ENCODE measurements at places on chromosomes 2 and 18.

GRCh38 chr2:44972771-44973535, 31.5 kb downstream of the SIX3 start:
- no peak for DNase-seq

DNA sequence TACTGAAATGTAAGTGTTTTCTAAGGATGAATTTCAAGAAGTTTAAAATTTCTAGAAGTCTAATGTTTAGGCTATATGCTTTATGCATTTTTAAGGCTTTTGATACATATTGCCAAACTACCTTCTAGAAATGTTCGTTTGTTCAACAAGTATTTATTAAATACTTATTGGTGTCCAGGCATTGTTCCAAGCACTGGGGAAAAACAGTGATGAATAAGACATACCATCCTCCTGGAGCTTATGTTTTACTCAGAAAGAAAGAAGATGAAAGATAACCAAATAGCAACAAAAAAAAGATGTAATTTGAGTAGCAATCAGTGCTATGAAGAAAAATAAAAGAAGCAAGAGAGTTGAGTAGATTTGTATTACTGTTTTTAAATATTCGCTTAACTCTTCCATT, 692.9 kb downstream of the SLC4A3 start:
- DNase-seq = no peak

- DNase-seq = no peak
Observed at GRCh38 chr18:3329471-3329870, 67.5 kb downstream of the MYL12B start.

DNA sequence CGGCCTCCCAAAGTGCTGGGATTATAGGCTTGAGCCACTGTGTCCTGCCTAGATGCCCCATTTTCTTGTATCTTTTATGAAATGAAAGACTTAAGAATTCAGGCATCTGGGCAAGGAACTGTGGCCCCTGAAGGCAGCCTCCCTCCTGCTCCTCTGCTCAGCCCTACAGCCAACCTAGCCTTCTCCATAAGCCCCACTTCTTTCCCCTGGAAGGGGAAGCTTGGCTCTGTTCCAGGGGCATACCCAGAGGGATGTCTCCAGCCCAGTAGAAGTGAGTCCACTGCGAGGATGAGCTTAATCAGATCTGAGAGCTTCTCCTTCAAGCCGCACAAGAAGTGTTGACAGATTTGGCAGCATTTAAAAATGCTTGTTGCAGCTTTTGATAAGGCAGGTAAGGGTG, 39.7 kb downstream of the RHOB start:
- DNase-seq = no peak

DNA sequence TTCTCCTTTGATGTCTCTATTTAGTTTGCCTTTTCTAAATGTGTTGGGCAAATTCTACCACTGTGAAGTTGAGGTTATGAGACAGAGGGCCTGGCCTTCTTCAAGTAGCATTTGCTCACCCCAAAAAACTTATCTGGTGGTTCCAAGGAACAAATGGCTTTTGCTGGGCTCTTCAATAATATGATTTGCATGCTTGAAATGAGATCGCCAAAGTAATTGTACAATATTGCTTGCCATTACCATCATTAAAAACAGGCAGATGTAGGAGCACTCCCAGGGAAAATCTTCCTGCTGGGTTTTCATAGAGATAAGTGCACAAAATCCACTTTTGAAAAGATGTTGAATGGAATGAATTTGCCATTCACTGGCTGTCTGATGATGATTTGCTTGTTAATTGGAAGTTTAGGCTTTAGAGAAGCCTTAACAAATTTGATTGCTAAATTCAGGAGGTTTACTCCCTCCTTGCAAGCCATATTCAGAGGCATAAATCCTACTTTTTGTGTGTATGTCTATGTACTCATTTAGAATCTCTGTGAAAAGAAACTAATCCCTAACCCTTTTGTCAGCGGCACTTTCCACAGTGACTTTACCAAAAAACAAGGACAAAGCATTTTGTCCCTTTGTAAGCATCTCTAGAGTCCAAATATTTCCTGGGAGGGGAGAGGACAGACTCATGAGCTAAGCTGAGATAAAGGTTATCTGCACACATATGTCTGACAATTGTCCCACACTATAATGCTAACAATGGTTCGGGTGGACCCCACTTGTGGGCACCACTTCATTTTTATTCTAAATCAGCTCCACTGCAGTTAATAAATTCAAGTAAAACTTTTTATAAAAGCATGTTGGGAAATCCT, 240.8 kb upstream of the PIK3C3 start:
- no peak for DNase-seq

DNA sequence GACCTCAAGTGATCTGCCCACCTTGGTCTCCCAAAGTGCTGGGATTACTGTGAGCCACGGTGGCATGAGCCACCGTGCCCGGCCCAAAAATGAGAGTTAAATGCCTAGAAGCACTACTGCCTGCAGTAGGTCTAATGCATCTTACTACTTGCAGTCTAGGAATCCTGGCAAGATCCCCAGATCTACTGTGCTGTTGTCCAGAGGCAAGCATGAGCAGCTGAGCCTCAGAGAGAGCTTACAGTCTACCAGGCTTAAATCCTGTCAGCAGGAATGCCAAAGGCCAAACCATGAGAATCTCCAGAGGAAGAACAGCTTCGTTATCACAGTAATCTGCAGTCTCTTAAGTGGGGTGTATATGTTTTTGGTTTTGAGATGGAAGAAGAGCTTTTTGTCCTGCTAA, 54.4 kb downstream of the XRCC5 start:
- DNase-seq = no peak

DNA sequence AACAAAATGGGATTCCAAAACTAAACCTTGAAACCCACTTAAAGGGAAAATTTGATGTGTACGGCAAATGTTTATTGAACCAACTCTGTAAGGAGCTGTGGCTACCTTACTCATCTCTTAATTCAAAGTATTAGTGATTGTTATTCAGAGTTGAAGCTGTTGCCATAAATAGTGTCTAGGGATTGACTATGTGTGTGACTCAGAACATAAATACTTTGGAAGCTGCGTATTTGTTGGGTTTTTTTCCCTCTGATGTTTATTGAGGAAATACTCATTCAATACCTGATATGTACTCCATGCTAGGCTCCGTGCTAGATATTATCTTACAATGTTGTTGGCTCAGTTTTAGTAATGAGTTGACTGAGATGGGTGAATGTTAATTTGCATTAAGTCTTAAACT, 90.4 kb downstream of the PTRHD1 start:
- peak; percentile 71 for DNase-seq

GRCh38 chr2:227608561-227609338, 5.9 kb downstream of the SCYGR3 start:
- DNase-seq = no peak

DNA sequence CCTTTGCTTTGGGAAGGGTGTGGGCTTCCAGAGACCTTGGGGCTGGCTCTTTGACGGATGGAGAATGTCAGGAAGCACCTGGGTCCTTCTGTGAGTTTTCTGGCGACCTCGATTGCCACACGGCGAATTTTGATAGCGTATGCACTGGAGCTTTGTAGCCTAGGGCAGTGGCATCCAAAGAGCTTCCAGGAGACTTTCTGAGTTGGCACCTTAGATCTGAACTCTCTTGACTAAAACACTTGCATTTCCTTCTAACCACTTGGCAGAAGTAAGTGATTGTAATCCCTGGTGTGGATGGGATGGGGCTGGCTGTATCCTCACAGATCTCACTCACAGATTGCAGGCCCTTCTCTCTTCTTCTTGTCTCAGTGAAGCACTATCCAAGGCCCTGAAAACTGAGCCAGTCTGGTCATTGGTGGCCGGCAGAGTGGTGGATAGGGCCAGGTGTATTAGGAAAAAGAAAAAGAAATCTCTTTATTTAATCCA, 7.8 kb downstream of the RNF144A start:
- no peak for DNase-seq

DNA sequence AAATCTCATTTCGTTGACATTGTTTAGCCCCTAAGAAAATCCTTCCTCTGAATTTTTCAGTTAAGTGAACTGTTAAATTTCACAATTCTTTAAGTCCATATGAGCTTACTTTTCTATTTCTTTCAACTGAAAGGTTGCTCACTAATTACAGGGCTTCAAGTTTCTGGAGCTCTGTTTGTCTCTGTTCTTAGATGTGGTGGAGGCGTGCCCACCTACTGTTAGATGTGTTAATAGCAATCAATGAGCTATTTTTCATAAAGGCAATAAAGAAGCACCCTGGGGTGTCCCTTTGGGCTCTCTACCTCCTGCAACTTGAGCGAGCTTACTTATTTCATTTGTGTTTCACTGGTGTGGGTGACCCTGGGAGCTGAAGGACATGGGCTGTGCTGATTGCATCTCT, 25.0 kb downstream of the CREG2 start:
- no peak for DNase-seq

- peak; percentile 70 for DNase-seq
Observed at GRCh38 chr2:45699032-45699658, 47.7 kb downstream of the PRKCE start.

DNA sequence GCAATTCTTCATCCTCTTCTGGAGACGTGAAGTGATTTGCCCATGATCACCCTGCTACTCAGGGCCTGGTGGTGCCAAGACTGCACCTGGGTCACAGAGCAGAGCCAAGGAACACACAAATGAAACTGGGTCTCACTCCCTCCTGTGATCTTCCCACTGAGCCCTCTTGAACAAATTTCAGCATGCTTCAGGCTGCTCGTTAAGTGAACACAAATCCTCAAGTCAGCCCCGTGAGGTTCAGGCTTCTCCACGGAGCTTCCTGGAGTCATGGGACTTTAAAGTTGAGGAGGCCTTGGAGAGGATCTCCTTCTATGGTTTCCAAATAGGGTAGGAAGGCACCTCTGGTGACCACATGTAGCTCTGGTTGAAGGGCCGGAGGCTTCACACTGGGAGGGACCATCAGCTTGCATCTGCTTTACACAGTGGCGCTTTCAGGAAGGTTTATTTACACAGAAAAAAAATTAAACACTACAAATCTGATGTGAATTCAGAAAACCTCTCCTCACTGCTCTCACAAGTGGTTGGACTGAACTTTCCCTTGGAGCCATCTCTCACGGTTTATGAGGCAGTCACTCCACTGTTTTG, 255.4 kb downstream of the LOXHD1 start:
- DNase-seq = no peak

DNA sequence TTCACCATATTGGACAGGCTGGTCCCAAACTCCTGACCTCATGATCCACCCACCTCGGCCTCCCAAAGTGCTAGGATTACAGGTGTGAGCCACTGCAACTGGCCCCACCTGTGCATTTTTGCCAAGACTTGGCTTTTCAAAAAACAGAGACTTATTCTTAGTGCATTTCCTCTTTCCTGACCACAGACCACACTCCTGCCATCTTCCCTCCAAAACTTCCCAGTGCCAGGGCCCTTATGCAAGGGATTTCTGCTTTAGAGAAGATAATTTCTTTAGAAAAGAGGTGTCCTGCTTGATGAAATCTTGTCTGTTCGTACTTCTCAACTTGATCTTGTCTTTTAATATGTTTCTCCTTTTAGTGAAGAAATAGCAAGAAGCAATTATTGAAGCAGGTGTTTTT, 98.8 kb upstream of the ZNF516 start:
- DNase-seq = no peak

DNA sequence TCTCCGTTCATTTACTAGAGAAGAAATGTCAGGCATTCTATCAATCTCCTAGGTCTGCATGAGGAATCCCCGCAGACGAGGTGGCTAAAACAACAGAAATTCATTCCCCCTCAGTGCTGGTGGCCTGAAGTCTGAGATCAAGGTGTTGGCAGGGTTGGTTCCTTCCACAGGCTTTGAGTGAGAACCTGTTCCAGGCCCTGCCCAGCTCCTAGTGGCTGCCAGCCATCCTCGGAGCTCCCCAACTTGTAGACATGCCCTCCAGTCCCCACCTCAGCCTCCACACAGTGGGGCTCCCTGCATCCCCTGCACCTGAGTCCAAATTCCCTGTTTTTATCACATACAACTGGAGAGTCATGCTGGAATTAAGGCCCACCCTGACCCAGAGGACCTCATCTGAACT, 145.3 kb upstream of the ALKAL2 start:
- DNase-seq = no peak

- no peak for DNase-seq
Observed at GRCh38 chr2:57105694-57106093, 921.9 kb downstream of the CCDC85A start.

DNA sequence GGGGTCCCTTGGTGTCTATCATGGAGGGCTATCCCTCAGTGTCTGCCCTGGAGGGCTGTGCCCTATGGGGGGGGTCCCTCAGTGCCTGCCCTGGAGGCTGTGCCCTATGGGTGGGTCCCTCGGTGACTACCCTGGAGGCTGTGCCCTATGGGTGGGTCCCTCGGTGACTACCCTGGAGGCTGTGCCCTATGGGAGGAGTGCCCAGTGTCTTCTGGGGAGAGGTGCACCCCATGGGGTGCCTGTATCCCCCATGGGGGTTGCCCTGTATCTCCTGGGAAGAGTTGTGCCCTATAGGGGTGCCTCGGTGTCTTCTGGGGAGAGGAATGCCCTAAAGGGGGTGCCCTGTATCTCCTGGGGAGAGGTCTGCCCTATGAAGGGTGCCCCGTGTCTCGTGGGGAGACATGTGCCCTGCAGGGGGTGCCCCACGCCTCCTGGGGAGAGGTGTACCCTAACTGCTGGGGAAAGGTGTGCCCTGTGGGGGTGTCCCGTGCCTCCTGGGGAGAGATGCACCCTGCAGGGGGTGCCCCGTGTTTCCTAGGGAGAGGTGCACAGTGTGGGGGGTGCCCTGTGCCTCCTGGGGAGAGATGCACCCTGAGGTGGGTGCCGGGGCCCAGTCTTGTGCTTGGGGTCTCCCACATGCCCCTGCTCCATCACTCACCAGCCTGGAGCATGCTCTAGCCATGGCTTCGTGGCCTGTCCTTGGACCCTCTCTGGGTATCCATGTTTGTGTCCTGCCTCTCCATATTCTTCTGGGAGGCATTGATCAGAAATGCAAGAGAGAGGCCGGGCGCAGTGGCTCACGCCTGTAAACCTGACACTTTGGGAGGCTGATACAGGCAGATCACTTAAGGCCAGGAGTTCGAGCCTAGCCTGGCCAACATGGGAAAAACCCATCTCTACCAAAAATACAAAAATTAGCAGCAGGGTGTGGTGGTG, 215.6 kb downstream of the HDAC4 start:
- DNase-seq = no peak

DNA sequence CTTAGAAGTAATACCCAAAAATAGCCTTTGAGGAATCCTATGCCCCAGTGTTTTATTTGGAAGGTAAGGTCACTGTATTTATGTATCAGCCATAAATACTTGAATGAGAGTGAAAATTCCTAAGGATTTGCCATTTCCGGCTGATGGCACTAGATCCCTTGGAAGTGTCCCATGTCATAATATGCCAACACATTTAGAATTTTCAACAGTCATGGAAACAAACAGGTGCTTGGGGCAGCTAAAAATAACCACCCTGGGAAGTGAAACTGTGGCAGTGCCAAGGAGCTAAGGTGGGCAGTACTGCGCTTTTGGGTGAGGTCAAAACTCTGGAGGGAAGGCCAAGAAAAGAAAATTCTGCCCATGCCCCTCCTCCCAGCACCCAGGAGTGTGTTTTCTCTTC, 80.2 kb downstream of the TCF7L1 start:
- no peak for DNase-seq

GRCh38 chr2:180449171-180449915, 442.2 kb upstream of the CWC22 start:
- no peak for DNase-seq

DNA sequence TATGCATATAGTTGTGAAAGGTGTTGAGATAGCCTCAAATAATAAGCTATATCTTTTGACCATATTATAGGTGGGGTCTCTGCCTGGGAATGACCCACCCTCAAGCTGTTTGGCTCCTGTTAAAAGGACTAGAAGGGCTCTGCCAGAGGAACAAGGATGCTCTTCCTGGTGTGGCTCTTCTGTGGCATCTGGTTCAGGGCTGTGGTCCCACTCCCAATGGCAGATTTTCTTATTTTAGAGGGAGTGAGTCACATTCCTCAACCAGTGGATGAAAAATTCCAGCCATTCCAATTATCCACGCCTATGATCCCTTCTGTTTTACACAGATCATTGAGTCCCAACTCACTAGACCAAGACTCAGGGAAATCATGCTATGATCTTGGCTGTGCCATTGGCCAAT, 119.9 kb downstream of the PARD3B start:
- DNase-seq = peak; percentile 59
